ENCODE measurements at places on chromosomes 16 and 17. TPM values are rescaled to one million over a fixed set of nuclear protein-coding genes. Genes with fewer than 3 reads are reported as not detected.

The ARL17B gene
- 4.8 TPM for total RNA-seq

The HS3ST6 gene
- 1.5 TPM for total RNA-seq

The CCDC102A gene
- 7.8 TPM for total RNA-seq

The GALR2 gene
- total RNA-seq: 1.5 TPM

The RAB40C gene
- total RNA-seq: 12.0 TPM

The CCDC40 gene
- 7.3 TPM for total RNA-seq
